ENCODE measurements at places on chromosomes 13 and 19. TPM values are rescaled to one million over a fixed set of nuclear protein-coding genes. Genes with fewer than 3 reads are reported as not detected.

The ANGPTL8 gene
- not detected for total RNA-seq

DNA sequence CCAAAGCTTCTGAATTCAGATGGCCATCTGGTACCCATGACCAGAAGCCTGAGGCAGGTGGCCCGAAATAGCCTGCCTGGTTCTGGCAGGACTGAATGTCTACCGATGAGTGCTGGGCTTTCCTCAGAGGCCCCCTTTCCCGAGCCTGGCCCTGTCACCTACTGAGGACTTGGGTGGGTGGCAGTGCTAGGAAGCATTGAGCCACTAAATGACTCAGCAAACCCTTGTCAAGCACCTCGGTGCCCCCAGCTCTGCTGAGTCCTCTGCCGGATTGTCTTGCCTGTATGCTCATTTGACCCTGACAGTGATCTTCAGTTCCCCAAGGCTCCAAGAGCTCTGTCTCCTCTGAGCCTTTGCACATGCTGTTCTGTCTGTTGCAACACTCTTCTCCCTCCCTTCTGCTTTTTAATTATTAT lies 17.9 kb downstream of the PPP1R37 start:
- DNase-seq, result no peak

The GPC5 gene
- 1.5 TPM for total RNA-seq

DNA sequence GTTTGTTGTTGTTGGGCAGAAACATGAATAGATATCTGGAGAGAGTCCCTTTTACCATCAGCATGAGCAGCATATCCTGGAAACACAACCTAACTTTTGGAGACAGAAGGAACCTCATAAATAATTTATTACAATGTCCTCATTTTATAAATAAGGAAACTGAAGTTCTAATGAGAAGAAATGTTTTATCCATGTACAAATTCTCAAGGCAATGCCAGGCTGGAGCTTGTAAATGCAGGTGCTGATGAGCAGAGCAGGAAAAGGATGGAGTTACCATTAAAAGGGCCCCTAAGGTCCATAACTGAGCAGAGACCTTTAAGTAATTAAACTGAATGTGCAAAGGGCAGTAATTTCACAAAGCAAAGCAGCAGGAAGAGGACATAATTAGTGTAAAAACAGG lies 17.3 kb downstream of the LCP1 start:
- no peak for DNase-seq

The PSG11 gene
- not detected for total RNA-seq

DNA sequence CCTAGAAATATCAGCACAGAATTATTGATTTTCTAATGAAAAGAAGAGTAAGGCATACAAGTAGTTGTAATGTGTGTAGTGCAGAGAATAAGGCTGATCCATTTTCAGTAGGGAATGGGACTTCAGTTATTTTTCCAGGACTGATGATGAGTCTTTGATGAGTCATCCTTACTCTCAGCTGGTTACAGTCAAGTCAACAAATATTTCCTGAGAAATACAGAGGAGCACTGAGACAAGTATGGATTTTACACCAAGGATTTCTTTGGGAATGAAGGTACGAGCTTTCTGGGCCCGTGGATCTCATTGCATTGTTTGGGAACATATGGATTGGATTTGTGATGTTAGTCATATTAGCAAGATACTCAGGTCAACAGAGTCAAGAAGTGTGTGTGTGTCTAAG lies 502.7 kb downstream of the FGF9 start:
- peak; percentile 14 for DNase-seq

The PTH2 gene
- not detected for total RNA-seq

GRCh38 chr19:29760752-29761502 lies 45.9 kb upstream of the C19orf12 start:
- no peak for DNase-seq

- DNase-seq, result no peak
Measured at GRCh38 chr13:35977060-35977459, 154.1 kb downstream of the DCLK1 start.

GRCh38 chr19:30744741-30745475 lies 372.7 kb downstream of the ZNF536 start:
- no peak for DNase-seq

DNA sequence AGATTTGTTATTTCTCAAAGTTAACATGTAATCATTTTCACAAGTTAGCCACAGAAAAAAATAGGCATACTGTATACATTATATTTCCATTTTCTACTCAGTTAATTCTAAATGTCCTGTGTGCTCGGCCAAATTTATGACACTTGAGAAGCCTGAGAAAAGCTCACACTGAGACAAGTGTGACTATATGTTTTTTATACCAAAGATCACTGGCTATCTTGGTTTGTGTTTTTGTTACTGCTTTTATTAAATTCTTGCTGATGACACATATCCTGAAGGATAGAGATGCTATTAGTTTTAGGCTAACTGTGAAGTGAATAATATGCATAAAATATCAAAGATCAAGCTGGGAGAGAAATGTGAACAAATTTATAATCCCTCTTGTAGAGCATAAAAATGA lies 49.3 kb upstream of the IL17D start:
- DNase-seq, result no peak

The SLC25A41 gene
- not detected for total RNA-seq

DNA sequence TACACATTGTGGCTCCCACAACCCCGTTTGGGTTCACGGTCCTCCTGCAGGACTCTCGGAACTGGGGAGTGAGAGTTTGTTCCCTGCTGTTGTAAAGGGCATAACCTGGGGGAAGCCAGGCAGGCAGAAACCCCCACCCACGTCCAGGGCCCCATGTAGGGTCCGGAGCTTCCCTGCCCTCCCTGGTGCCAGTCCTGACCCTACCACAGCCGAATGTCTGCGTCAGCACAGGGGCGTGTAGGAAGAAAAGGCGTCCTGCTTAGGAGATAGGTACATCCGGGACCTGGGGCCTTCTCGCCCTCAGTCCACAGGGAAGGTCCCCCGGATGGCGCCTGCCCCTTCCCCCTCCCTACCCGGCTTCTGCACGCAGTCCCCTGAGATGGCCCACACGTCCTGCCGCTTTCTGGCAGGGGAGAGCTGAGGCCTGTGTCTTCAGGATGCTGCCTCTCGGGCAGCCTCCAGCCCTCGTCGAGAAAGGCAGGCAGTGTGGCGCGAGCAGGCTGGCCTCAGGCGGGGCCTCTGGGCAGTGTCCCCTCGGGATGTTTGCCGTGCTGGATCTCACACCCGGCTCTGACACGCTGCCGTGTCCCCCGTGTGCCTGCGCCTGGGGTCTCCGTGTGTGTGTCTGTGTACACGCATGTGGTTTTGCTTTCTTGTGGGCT lies 19.1 kb downstream of the CSNK1G2 start:
- no peak for DNase-seq

DNA sequence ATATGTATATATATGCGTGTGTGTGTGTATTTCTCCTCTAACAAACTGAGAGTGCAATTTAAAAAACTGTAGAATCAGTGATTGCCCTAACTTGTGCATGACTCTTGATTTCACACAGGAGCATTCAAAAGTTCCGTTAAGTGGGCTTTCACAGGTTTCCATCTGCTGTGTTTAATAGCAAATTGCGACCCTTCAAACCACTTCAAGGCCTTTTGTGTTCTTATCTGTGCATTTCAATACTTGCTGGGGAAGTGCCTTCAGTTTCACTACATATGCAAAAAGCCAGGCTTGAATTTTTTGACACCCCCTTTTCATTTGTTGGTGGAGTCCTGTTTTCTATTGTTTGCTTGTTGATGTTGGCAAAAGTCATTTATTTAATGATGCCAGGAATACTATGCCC lies 158.0 kb downstream of the TM9SF2 start:
- DNase-seq, result no peak

DNA sequence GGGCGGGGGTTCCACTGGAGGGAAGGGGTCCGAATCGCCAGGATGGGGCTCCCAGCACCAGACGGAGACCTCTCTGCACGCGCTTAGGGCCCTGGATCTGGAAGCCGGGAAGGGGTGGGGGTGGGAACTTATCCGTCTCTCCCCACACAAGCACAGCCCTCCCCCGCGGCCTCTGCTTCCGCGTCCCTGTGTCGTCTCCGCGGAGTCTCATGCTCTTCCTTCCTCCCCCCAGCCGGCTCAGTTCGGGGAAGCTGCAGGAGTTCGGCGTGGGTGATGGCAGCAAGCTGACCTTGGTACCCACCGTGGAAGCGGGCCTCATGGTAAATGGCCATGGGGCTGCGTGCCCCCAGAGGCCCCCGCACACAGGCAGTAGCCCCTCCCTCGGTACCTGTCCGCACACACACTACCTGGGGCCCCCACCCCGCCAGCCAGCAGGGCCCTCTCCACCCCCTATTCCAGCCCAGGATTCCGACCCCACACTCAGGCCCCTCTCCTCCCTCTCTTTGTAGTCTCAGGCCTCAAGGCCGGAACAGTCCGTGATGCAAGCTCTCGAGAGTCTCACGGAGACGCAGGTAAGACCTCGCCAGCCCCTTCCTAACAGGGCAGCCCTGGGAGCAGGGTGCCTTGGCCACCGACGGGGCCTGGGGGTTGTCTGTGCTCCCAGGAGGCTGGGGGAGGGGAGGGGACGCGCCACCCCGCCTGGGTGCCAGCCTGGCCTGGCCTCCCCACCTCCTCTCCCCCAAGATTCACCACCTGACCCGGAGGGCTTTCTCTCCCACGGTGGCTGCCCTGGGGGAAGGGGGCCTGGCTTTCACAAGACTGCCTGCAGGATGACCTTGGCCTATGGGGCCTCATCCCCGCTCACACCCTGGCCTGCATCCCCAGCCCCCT lies 3.2 kb downstream of the MIDN start:
- peak; percentile 51 for DNase-seq

The TMEM190 gene
- not detected for total RNA-seq

DNA sequence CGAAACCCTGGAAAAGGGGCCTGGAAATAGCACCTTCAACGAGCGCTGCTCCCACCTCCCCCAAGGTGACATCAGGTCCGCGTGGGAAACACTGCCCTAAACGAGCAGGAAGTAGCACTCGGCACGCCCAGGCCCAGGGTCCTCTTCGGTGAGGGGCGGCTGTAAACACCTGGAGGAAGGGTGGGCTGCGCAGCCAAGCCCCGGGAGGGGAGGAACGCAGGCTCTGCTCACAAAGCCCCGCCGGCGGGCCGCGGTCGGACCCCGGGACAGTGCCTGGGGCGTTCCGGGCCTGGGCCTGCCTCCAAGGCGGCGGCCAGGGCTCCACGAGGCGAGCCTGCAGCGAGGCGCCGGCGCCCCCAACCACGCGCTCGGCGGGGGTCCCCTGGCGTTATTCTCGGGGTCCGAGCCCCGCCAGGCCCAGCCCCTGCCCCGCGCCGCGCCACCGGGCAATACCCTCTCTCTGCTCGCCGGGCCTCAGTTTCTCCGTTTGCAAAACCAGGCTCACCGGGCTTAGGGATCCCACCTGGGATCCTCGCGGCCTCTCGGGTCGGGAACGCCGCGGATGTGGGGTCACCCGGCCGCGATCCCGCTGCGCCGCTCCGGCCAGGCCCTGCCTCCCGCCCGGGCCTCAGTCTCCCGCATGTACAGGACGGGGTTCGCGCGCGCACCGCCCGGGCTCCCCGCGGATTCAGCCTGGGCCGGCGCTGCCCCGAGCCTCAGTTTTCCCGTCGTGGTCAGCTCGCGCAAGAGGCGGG lies 630 bp downstream of the RNF126 start:
- DNase-seq, result no peak

DNA sequence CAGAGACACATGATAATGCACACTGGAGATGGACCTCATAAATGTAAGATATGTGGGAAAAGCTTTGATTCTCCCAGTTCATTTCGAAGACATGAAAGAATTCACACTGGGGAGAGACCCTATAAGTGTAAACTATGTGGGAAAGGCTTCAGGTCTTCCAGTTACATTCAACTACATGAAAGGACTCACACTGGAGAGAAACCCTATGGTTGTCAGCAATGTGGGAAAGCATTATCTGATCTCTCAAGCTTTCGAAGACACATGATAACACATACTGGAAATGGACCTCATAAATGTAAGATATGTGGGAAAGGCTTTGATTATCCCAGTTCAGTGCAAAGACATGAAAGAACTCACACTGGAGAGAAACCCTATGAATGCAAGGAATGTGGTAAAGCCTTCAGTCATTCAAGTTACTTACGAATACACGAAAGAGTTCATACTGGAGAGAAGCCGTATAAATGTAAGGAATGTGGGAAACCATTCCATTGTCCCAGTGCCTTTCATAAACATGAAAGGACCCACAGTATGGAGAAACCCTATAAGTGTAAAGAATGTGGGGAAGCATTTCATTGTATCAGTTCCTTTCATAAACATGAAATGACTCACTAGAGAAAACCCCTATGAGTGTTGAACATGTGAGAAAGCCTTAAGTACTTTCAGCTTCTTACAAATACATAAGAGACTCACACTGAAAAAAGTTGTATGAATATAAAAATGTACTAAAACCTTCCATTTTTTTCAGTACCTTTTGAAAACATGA lies 14.7 kb downstream of the ZNF441 start:
- DNase-seq, result peak; percentile 7

The FNDC3A gene
- total RNA-seq, result 16.6 TPM

- no peak for DNase-seq
Measured at GRCh38 chr13:36031490-36031889, 99.7 kb downstream of the DCLK1 start.

- DNase-seq, result no peak
Measured at GRCh38 chr19:54262066-54262465, 5.0 kb upstream of the LILRB5 start.

The TEX29 gene
- not detected for total RNA-seq

DNA sequence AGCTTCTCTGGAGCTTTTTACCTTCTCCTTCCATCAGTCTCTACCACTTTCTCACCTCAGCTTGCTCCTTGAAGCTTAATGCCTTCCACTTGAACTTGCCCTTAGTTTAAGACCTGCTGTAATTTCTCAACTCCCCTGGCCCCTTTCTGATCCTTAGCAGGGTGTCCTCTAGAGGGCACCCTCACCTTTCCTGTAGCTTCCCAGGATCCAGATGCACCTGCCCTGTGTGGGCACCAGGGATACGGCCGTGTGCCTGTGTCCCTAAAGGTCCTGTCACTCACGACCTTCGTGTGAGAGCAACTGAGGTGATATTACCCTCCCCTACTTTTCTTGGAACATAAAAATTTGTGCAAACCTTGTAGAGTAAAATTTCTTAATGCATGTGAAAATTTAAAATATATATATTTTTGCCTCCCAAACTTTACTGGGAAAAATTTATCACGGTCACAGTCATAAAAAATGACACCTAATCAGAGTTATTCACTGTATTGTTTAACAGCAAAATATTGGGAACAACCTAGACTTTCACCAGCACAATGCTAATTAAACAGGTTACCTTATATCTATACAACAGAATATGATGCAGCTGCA lies 46.4 kb downstream of the PSG3 start:
- peak; percentile 17 for DNase-seq

DNA sequence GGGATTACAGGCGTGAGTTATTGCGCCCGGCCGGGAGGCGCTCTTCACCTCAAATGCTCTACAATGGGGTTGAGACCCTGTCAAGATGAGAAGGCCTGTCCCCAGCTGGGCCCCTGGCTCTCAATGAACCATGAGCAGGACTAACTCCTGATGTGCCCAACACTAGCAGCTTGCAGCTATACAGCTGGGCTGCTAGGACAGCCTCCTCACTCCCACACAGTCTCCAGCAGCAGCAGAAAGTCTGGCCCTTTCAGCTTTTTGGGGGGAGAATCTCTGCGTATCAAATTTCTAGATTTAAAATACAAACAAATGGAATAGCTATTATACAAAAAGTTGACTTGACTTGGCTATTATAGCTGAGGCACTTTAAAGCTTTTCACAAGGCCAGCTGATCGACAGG lies 30.2 kb downstream of the TMTC4 start:
- no peak for DNase-seq
